AG09309 (cell line): ENCODE measurements at places on chromosomes 4 and X.
A peak's percentile ranks its signal among the peaks of the same experiment; 100 is the strongest.

- DNase-seq: no peak
These were observed 8.4 kb downstream of the TLR10 start for GRCh38 chr4:38774181-38774955.

GRCh38 chr4:182206916-182207315 lies 36.3 kb upstream of the TENM3 start:
- no peak for DNase-seq

- no peak for DNase-seq
These were observed 50.8 kb upstream of the ADGRL3 start for GRCh38 chr4:61149278-61149677.

- DNase-seq: peak; percentile 59
These were observed 13.2 kb upstream of the RAB9B start for GRCh38 chrX:103845165-103845653.

GRCh38 chr4:25172961-25173915 lies 13.0 kb upstream of the SEPSECS start:
- DNase-seq: peak; percentile 99

DNA sequence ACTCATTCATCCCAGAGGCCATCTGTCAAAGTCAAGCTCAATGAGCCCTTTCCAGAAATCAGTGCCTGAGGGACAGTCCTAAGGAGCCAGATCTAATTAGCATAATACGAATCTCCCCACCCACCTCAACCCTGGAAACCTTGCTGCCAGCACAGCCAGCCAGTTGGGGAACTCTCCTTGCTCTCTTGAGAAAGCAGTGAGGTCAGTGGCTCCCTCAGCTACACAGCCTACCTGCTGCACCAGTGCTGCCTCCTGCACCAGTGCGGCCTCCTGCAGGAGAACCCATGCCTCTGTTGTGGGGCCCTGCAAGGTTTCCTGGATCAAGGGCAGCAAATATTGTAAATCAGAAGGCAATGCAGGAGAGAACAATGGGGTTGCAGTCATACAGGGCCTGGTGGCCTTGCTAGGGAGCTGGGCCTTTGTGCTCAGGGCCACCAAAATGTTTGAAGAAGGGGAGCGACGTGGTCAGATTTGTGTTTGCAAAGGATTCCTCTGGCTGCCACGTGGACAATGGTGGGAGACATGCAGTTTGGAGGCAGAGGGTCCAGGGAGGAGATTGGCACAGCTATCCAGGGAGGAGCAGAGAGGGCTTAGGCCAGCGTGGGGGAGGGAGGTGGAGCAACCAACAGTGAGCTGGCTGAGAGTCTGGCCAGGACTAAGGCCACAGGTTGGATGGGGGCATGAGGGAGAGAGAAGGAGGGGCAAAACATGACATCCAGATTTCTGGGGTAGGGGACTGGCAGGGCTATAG lies 124.3 kb upstream of the MAMLD1 start:
- DNase-seq: no peak

- DNase-seq: no peak
These were observed 22.1 kb downstream of the PKD2 start for GRCh38 chr4:88029556-88029955.

DNA sequence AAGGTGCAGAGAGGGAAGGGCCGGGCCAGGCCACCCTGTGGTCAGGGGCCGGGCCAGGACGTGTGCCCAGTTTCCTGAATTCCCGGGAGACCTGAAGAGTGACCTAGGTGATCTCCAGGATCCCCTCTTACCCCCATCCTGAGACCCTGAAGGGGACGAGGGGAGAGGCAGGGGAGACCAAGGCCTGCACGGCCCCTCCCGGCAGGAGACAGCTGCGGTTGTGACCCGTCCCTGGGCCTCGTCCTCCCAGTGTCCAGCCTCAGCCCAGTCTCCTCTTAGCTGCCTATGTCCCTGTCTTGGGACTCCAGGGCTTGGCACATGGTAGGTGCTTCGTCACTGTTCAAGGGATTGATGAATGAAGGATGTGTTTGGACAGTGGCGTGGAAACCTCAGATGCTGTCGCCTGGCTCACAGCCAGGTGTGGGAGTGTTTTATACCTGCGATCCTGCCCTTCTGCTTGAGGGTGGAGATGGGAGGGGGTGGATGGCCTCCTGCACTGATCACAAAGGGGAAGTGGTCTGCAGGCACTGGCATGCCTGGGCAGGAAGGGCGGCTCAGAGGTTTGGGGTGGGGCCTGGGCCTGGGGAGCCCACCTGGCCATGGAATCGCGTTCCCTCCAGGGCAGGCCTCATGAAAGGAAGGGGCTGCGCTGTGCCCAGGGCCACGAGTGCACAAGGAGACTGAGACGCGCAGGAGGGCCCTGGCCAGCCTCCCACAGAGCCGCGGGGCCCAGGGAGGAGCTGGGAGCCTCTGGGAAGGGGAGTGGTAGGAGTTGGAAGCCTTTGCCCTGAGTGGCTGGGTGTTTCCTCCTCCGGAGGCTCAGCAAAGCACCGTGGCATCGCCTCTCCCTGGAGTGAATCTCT lies 6.9 kb downstream of the SH3TC1 start:
- no peak for DNase-seq

DNA sequence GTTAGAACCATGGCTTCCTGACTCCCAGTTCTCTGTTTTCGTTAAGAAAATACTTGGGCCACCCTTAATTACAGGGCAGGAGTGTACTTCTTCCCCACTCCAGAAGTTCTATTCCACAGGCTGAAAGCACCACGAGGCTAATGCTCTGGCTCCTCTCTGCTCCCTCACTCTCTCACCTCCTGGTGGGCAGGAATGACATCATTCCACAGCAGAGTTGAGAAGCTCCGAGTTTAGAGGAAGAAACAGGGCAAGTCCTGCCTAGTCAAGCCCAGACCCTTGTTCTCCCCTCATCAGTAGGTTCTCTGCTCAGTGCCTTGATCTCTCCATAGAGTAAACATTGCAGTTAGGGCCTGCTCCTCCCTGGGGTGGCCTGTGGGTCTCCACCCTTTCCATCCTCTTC lies 343.8 kb upstream of the CLNK start:
- no peak for DNase-seq

DNA sequence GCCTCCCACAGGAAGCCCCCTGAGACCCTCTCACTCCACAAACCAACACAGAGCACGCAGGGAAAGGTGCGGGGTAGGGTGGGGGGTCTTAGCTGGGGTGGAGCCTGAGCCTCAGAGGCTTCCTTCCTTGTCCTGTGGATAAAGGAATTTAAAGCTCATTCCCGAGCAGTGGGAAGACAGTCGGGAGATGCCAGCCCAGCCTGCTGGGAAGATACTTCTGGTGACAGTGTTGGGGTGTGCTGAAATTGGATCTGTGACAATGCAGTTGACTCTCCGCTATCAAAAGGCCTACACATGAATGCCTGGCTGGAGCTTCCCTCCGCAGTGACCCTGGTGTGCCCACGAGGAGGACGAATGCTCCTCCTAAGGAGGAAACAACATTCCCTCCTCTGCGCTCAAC lies 45.5 kb downstream of the JAKMIP1 start:
- no peak for DNase-seq
